NCI-H1105 treated with DMSO at 0.1 percent for 48 hours (cell line): ENCODE measurements at places on chromosomes 13 and 19.

GRCh38 chr13:23788459-23788858 is 100.7 kb downstream of the MIPEP start:
- no peak for DNase-seq

DNA sequence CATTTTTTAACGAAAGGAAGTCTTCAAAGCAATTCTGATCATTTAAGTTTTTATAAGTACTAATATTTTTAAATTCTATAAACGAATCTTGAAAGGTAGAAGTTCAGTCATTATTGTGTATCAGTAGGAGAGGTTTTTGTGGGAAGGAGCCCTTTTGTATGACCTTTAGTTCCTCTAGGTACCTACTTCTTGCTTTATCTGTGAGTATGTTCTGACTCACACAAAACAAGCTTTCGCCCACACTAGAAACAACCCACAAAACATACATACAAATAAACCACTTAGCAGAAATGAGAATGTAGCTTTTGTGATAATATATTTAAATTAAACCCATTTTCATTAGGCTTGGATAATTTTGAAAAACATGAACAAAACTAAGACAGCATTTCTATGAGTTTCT is 27.8 kb downstream of the ERCC5 start:
- DNase-seq, result no peak

GRCh38 chr13:99150575-99151361 is 49.9 kb upstream of the UBAC2 start:
- DNase-seq, result peak; percentile 12

DNA sequence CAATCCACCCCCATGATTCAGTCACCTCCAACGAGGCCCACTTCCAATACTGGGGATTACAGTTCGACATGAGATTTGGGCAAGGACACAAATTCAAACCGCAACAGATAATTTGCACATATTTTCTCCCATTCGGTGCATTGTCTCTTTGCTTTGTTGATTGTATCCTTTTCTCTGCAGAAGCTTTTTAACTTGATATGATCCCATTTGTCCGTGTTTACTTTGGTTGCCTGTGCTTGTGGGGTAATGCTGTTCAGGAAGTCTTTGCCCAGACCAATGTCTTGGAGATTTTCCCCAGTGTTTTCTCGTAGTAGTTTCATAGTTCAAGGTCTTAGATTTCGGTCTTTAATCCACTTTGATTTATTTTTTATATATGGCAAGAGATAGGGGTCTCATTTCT is 330.8 kb upstream of the SPRY2 start:
- no peak for DNase-seq

- no peak for DNase-seq
Measured at GRCh38 chr13:38202740-38203139, 146.9 kb upstream of the UFM1 start.

DNA sequence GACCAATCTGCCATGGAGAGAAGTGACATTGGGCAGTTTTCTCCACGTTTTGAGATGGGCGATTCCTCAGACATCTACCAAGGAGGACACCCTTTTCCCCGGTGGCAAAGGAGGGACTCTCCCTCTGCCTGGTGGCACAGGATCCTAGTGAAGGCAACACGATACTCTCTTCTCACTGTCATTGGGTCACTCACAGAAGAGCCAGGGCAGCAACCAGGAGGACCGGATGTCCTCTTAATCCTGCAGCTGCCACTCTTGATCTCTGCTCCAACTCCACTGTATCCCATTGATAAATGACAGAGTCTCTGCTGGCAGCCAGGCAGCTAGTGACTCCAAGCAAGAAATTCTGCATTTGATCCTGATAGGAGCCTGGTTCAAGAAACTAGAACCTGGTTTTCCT is 42.2 kb downstream of the COL4A2 start:
- no peak for DNase-seq

GRCh38 chr19:33905473-33905936 is 108.8 kb downstream of the KCTD15 start:
- no peak for DNase-seq

- DNase-seq, result no peak
Measured at GRCh38 chr19:48543121-48543710, 8.8 kb upstream of the SULT2B1 start.

- no peak for DNase-seq
Measured at GRCh38 chr19:18807861-18808331, 16.8 kb upstream of the COMP start.

- DNase-seq, result no peak
Measured at GRCh38 chr19:54107876-54108490, 5.3 kb downstream of the NDUFA3 start.

DNA sequence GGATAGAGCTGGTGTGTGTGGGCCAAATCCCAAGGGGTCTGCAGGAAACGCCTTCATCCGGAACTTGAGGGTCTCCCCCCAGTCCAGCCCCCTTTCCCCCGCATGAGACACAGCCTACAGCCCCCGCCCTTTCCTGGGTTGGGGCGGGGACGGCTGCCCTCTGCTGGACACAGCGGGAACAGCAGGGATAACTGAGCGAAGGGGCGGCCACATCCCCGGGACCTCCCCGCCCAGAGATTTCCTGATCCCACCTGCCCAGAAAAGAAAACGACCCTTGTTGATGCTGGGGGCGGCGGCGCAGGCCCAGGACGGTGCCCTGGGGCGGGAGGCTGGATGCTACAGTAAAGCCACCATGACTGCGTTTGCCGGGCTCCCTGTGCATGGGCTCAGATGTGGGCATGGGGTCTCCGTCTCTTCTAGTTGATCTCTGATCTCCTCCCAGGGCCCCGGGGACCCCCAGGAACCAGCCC is 14.2 kb downstream of the ONECUT3 start:
- DNase-seq, result peak; percentile 19

DNA sequence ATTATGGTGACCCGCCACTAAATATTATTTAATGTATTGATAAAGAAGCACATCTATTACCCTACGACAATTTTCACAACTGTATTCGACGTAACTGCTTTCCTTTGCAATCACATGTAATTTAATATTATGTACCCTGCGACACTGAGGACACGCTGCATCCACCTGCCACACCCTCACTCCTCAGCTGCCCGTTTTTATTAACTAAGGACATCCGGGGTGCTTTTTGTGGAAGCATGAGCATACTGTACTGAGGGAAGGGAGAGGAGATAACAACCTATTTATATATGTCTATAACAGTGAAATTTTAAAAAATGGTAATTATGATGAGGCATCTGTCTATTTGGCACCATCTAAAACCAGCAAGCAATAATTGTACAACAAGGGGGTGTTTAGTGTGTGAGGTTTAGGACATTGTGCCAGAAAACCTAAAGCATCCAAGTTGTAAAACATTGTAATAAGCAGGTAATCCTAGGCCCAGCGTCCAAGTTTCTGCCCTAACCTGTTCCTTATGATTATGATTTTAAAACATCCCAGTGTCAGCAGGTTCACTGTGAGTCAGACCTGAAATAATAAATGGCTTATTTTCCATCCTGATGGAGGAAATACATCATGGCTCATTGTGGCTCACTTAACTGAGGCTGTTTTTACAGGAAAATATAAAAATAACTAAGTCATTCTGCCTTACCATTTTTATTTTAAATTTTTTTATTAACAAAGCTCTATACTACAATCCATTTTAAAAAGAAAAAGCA is 56.3 kb downstream of the FOXO1 start:
- DNase-seq, result no peak

GRCh38 chr13:97077341-97077740 is 83.1 kb upstream of the OXGR1 start:
- DNase-seq, result no peak

DNA sequence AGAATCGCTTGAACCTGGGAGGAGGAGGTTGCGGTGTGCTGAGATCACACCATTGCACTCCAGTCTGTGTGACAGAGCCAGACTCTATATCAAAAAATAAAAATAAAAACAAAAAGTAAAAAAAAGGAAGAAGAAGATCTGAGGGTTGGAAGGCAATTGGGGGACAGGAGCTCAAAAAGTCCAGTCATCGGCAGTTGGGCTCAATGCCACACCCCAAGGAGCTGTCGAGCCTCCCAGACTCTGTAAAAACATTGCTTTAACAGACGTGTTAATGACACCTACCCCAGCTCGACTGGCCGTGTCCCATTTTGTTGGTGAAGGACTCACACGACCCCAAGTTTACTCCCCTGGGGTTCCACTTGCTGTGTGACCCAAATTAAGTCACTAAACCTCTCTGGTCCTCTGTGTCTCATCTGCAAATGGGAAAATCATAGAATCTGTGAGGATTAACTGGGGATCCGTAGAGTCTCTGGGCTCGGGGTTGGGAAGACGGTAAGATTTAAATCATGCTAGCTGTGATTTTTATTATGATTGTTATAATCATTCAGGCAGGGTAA is 7.0 kb downstream of the GNA15 start:
- DNase-seq, result no peak

DNA sequence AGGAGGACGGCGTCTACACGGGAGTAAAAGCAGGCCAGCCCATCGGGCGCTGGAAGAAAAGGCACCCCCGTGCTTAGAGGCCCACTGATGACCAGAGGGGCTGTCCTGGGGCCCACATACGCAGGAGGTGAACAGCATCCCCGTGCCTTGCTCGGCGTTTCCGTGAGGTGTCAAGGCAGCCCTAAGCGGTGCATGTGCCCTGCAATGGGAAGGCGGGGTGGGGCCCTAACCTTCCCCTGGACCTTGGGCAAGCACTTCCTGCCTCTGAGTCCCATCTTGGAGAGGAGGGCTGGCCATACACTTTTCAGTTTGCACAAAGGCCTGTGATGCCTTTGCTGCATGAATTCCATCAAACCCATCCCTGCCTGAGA is 47.8 kb upstream of the ATP11A start:
- DNase-seq, result no peak

GRCh38 chr19:42288881-42289555 is 12.9 kb upstream of the PRR19 start:
- no peak for DNase-seq

DNA sequence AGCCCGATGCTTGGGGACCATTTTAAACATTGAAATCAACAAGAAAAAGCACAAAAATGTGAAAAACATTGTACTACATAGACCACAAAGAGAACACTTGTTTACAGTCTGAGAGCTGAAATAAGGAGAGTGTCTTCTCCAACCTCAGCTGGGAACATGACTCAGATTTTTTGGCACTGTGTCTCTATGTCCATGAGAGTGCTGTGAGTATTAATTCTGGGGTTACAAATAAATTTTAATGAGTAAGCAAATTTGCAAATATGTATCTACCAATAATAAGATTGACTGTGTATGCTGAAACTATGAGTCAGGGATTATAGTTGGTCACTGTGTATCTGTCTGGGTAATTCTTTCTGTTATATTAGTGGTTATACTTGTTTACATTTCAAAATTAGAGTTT is 174.0 kb downstream of the DCT start:
- DNase-seq, result no peak

DNA sequence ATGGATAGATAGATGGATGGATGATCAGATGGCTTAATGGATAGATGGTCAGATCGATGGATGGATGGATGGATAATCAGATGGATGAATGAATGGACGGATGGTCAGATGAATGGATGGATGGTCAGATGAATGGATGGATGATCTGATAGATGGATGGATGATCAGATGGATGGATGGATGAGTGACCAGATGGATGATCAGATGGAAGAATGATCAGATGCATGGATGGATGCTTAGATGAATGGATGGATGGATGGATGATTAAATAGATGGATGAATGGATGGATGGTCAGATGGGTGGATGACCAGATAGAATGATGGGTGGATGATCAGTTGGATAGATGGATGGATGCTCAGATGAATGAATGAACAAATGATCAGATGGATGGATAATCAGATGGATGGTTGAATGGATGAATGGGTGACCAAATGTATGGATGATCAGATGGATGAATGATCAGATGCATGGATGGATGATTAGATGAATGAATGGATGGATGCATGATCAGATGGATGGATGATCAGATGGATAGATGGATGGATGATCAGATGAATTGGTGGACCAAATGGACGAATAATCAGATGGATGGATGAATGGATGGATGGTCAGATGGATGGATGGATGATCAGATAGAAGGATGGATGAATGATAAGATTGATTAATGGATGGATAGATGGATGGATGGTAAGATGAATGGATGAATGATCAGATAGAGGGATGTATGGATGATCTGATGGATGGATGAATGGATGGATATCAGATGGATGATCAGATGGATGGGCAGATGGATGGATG is 205.1 kb downstream of the TEX29 start:
- DNase-seq, result no peak

DNA sequence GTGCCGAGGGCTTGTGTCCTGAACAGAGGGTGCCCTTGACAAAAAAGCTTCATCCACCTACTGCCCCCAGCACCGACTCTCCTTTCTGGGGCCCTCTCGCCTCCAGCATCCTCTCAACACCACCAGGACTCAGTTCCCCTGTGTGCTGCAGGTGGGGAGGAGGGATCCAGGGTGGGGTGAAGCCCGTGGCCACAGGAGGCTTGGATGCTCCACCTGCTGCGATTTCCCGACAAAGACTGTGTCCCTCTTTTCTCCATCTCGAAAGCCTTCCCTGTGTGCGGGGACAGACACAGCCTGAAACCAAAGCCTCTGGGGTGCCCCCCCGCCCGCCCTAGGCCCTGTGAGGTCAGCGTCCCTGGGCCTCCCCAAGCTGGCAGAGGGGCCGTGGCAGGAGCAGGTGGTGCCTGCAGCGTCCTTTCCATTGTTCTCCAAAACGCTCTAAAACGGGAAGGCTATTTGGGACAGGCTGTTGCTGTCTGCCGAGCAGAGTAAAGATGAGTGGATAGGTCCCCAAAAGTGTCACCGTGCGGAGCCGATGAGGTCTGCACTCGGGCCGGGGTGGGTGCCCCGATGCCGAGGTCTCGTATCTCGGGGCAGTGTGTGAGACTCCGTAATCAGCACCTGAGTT is 185.7 kb downstream of the PTPRS start:
- DNase-seq, result no peak

DNA sequence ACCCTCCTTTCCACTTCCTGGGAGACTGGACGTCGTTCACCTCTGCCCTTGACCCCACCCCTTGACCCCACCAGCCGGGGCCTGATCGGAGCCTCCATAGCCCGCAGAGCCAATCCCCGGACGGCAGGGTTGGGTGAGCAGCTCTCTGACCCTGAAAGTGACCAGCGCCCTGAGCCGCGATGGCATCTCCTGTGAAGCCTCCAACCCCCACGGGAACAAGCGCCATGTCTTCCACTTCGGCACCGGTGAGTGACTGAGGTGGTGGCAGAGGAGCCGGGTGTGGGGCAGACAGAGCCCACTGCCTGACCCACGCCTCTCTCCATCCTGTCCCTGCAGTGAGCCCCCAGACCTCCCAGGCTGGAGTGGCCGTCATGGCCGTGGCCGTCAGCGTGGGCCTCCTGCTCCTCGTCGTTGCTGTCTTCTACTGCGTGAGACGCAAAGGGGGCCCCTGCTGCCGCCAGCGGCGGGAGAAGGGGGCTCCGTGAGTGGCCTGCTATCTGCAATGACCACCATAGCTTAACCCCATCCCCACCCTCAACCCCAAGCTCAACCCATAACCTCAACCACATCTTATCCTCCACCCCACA is 10.4 kb downstream of the BCAM start:
- no peak for DNase-seq

- no peak for DNase-seq
Measured at GRCh38 chr13:49975826-49976225, 21.0 kb upstream of the TRIM13 start.

- DNase-seq, result no peak
Measured at GRCh38 chr13:27977476-27978300, 8.6 kb upstream of the CDX2 start.

- no peak for DNase-seq
Measured at GRCh38 chr13:58704953-58705352, 1073.4 kb downstream of the PCDH17 start.

- no peak for DNase-seq
Measured at GRCh38 chr13:48891586-48891985, 84.1 kb upstream of the FNDC3A start.

GRCh38 chr19:40232479-40232878 is 6.0 kb upstream of the CCNP start:
- no peak for DNase-seq
